ENCODE measurements at places on chromosomes 1 and 21.

DNA sequence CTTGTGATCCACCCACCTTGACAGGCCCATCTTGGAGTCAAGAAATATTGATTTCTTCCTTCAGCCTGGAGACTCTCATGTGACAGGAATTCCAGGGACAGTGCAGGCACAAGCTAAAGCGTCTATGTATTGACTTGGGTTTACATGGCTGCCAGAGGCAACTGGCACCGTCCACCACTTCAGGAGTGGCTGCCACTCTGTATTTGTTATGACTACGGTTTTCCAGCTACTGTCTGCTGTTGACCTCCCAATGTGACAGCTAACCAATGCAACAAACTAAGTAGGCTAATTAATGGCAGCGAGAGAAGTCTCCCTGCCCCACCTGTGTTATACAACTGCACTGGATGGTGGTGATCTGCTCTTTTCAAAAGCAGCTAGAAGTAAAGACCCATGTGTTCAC, 56.9 kb downstream of the CD58 start:
- no peak for DNase-seq

DNA sequence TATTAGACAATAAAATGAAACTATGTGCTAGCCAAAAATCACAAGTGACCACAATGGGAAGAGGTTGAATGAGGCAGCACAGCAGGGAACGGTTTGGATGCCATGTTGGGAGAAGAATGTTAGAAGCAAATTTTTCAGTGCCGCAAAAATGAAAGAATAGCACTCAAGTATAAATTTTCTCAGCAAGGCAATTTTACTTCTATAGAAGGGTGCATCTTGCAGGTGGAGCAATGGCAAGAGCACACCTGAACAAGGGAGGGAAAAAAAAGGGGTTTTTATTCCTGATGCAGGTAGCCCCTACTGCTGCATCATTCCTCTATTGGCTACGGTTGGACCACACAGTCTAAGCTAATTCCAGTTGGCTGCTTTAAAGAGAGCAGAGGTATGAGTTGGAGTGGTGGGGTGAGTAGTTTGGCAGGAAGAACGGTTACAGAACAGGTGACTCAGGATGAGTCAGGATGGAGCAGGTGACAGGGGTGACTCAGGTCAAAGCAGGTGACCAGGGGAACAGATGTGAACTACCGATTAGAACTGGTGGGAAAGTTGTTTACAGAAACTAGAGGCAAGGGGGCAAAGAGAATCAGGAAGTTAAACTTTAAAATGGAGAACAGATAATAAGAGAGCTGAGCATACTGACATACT, 301.1 kb upstream of the NRIP1 start:
- no peak for DNase-seq

DNA sequence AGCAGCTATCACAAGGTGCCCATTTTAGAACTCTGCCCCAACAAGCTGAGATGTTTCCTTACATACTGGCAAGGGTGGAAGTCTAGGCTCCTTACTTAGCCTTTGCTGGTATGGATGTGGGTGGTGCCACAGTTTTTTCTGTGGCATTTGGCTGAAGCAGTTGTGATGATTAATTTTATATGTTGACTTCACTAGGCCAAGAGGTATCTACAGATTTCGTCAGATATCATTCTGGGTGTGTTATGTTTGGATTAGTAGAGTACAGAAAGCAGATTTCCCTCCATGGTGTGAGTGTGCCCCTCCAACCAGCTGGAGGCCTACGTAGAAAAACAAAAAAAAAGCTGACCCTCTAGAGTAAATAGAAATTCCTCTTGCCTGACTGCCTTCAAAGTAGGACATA, 317.0 kb downstream of the BARHL2 start:
- no peak for DNase-seq

DNA sequence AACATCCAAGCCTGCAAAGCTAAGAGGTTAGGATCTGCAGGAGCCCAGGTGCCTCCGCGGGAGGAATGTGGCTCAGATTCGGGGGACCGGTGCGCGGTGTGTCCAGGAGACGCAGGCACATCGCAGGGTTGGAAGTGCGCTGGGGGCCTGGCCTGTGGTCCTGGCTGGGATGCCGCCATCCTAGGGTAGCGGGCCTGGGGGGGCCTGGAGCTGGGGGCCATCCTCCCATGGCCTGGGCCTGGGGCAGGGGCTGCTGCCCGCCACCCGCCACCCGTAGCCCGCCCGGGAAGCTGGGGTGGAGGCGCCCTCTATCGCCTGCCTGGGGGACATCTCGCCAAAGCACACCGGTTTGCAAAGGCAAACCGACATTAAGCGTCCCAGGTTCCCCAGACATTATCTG, 170.6 kb upstream of the ARHGEF16 start:
- DNase-seq: no peak

DNA sequence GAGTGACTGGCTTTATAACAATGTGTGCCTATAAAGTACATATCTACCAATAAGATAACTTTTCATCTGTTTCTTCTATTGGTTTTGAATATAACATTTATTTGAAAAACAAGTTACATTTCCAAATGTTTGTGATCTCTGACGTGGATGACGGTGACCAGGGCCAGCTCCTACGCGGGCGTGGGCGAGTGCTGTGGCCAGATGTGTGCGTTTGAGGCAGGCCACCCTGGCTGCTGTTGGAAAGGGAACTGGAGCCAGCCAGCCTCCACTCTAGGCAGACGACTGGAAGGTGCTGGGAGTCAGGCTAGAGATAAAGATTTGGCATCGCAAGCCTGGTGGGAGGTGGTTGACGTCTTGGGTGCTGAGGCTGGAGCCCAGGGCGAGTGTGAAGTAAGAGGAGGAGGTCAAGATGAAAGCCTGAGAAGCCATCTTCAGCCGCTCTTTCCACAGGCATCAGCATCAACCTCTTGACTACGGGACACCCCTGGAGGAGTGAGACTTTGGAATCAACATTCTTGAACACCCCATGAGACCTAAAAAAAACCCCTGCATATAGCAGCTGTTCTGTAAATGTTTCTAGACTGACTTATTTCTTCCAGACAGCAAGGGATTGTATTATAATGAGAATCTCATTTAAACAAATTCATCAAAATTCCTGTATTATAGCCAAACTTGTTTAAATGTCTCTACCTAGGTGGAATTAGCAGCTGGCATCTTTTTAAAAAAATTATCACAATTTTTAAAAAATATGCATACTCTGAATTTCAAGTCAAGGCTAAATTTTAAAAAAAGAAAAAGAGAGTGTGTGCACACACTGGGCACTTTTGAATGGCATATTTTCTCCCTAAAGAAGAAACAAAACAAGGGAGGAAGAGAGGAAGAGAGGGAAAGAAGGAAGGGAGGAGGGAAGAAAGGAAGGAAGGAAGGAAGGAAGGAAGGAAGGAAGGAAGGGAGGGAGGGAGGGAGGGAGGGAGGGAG, 112.5 kb upstream of the SLC44A3 start:
- no peak for DNase-seq

DNA sequence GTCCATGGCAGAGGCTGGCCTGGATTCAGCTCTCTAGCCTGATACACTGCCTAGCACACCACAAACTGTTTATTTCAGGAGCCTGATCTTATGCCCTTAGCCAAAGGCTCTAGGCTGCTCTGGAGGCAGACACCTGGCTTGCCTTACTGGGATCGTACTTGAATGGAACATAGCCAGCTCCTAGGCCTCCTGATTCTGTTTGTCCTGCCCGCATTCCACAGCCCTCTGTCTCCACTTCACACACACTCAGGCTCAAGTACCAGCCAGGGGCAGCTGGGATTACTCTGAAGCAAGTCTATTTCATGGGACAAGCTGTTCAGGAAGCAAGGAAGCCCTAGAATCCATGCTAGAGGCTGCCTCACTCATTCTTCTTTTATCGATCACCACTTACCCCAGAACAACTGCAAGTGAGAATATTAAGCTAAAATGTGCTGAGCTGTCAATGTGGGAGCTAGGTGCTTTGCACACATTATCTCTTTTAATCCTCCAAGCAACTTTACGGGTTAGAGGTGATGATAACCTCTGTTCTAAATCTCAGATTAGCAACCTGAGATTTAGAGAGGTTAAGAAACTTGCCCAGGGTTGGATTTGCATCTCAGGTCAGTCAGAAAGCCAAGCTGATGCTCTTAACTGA, 31.1 kb upstream of the CYP4B1 start:
- DNase-seq: no peak

- no peak for DNase-seq
Measured at GRCh38 chr21:29267666-29268065, 31.1 kb upstream of the BACH1 start.

DNA sequence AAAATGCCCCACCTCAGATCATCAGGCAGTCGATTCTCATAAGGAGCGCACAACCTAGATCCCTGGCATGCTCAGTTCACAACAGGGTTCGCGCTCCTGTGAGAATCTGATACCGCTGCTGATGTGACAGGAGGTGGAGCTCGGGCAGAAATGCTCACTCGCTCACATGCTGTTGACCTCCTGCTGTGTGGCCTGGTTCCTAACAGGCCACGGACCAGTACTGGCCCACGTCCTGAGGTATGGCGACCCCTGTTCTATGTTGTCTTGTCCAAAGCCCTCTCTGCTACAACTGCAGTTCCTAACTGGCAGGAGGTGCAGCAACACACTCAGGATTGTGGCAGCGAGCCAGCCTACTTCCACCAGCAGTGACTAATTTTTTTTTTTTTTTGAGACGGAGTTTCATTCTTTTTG, 70.6 kb downstream of the CLSTN1 start:
- no peak for DNase-seq

All from SW 1271 (cell line).